ENCODE measurements at places on chromosomes 16 and 17. TPM values are rescaled to one million over a fixed set of nuclear protein-coding genes. Genes with fewer than 3 reads are reported as not detected.

DNA sequence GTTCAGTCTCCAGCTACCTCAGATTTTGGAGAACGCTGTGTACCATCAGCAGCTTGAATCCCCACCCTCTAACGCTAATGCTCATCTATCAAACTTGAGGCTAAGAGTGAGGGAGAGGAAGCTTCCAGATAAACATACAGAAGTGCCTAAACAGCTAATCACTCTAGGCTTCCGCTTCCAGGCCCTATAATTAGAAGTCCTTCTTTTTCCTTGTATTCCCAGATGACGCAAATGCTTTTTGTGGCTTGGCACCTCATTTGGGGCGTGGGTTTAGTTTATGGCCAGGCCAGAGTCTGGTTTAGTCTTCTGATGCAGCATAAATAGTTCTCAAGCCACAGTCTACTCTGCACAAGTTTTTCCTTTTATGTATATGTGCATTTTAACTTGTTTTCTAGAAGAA, 263.4 kb downstream of the BCAS3 start:
- DNase-seq, result no peak

GRCh38 chr17:8823279-8823678, 24.1 kb upstream of the MFSD6L start:
- DNase-seq, result no peak

DNA sequence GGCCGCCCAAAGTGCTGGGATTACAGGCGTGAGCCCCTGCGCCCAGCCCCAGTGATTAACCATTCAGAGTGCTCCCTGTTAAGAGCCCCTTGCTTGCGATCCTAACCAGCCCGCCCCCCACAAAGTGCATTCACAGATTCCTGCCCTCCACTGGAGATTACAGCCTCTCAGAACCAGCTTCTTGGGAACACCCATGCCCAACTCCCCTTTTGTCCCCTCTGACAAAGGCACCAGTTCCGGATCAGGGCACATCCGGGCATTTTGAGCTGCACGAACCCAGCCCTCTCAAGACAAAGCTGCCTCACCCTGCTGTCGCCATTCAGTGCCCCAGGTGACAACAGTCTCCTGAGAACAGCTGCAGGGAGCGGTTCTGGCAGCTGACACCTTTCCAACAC, 848 bp upstream of the KRT19 start:
- DNase-seq, result no peak

DNA sequence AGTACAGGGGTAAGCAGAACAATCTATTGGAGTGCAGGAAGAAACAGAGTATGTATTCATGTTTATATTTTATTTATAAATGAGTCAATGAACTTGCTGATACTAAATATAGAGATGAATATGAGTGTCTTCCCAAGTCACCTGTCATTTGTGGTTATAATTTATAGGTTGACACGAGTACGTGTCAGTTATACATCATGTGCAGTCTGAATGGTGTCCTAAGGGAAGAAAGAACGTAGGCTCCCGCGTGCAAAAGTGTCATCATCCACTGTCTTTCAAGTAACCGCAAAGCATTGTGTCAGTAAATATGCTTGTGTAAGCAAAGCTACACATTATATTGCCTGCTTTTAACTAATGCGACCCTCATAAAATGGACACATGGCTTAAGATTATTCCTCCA, 786.1 kb downstream of the KCNJ2 start:
- no peak for DNase-seq

- no peak for DNase-seq
These were observed 23.2 kb upstream of the CFAP20 start for GRCh38 chr16:58152246-58152868.

TBC1D3H gene
- total RNA-seq, result not detected

TPSAB1 gene
- not detected for total RNA-seq

MSI2 gene
- total RNA-seq, result 150 TPM

HIC1 gene
- 0.37 TPM for total RNA-seq

DNA sequence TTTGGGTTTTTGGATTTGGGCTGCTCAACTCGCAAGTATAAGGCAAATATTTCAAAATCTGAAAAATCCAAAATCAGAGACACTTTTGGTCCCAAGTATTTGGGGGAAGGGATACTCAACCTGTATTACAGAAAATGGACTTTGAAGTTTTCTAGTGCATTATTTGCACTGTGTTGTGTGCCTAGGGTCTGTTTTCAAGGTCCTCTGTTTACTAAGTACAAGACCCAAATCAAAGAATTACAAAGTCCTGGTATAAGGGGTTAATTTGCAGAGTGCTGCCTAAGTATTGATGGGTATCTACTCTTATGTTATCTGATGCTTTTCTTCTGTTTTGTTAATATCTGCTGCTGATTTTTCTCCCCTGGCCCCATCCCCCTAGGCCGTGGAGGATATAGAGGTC, 25.0 kb downstream of the HEATR9 start:
- no peak for DNase-seq

TBC1D3L gene
- total RNA-seq, result 26.9 TPM

RABEP1 gene
- 57.9 TPM for total RNA-seq

GRCh38 chr17:65103896-65104295, 33.3 kb upstream of the RGS9 start:
- DNase-seq, result no peak

- no peak for DNase-seq
These were observed 10.2 kb downstream of the MYO19 start for GRCh38 chr17:36524428-36524876.

GRCh38 chr16:30349675-30350074, 5.4 kb downstream of the CD2BP2 start:
- DNase-seq, result no peak

GRCh38 chr16:53121043-53121620, 66.3 kb downstream of the CHD9 start:
- no peak for DNase-seq

CPHXL2 gene
- total RNA-seq, result not detected

GRCh38 chr17:67139784-67140665, 95.7 kb downstream of the CACNG1 start:
- DNase-seq, result no peak

GRCh38 chr16:87735270-87736007, 30.3 kb downstream of the KLHDC4 start:
- DNase-seq, result no peak

RNF167 gene
- total RNA-seq, result 93.2 TPM

- no peak for DNase-seq
These were observed 62.4 kb upstream of the MED9 start for GRCh38 chr17:17414341-17414805.

GRCh38 chr17:67054011-67054591, 9.7 kb downstream of the CACNG1 start:
- DNase-seq, result no peak

All from neural crest cell (in vitro differentiated cells).